RPMI7951 (cell line): ENCODE measurements at places on chromosomes 7 and 10. TPM values are rescaled to one million over a fixed set of nuclear protein-coding genes. Genes with fewer than 3 reads are reported as not detected.

Gene ETV1
- total RNA-seq = 91.5 and 128 TPM in 2 replicates

Gene CRPPA
- 2.8 and 3.4 TPM in 2 replicates for total RNA-seq

Gene ASB10
- total RNA-seq = not detected in 2 replicates

Gene SEMA4G
- 0.49 and 0.84 TPM in 2 replicates for total RNA-seq

Gene SLC39A12
- not detected in 2 replicates for total RNA-seq

Gene CHAT
- total RNA-seq = not detected in 2 replicates

Gene PRKCQ
- not detected in 2 replicates for total RNA-seq

Gene FGFBP3
- total RNA-seq = 0.12 and 0.20 TPM in 2 replicates

Gene PLAC9
- 0.78 and 1.2 TPM in 2 replicates for total RNA-seq

Gene STEAP2
- total RNA-seq = 4.5 and 5.8 TPM in 2 replicates

Gene TDRD1
- not detected in 2 replicates for total RNA-seq
